Stimulated activated CD8-positive, alpha-beta memory T cell treated with anti-CD3 and anti-CD28 coated beads, Interleukin-2, amount 100 ng/mL, for 48 hours (primary cell): ENCODE measurements at places on chromosomes 13 and 19.

GRCh38 chr13:99289674-99290337 lies 17.4 kb downstream of the GPR183 start:
- no peak for DNase-seq

- DNase-seq = no peak
These were observed 1399.8 kb upstream of the SLC10A2 start for GRCh38 chr13:104466016-104466415.

DNA sequence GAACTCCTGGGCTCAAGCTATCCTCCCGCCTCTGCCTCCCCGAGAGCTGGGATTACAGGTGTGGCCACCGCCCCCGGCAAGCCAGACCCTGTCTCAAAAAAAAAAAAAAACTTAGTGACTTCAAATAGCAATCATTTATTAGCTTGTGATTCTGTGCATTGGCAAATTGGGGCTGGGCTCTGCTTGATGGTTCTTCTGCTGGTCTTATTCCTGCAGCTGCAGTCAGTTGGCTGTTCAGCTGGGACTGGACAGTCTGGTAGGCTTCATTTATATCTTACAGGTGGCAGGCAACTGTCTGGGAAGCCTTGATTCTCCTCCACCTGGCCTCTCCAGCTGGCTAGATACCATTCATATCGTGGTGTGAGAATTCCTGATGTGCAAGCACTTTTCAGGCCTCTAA lies 7.4 kb downstream of the DHDH start:
- DNase-seq = no peak

DNA sequence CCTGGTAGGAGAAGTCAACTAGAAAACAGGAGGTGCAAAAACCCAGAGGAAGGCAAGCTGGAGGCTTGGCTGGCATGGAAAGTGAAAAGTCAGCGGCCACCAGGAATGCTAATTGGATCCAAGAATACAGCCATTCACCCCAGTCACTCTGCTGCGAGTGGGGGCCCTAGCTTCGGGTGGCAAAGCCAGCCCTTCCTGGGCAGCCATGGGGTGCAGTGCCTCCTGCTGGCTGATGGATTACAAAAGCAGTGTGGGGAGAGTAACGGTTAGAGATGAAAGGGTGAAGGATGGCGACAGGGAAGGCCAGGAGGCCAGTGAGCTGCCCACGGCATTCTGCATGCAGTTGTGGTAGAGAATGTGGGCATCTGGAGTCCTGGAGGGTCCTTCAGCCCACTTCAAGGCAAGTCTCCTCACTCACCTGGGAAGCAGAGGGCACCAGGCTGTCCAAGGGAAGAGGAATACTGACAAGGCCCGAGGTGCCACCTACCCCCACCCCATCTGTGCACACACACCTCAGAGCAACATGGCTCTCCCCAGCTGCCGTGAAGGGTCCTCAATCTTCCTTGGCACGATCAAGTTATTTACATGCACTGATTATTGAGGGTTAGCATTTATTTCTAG lies 20.3 kb upstream of the EPHX3 start:
- no peak for DNase-seq

DNA sequence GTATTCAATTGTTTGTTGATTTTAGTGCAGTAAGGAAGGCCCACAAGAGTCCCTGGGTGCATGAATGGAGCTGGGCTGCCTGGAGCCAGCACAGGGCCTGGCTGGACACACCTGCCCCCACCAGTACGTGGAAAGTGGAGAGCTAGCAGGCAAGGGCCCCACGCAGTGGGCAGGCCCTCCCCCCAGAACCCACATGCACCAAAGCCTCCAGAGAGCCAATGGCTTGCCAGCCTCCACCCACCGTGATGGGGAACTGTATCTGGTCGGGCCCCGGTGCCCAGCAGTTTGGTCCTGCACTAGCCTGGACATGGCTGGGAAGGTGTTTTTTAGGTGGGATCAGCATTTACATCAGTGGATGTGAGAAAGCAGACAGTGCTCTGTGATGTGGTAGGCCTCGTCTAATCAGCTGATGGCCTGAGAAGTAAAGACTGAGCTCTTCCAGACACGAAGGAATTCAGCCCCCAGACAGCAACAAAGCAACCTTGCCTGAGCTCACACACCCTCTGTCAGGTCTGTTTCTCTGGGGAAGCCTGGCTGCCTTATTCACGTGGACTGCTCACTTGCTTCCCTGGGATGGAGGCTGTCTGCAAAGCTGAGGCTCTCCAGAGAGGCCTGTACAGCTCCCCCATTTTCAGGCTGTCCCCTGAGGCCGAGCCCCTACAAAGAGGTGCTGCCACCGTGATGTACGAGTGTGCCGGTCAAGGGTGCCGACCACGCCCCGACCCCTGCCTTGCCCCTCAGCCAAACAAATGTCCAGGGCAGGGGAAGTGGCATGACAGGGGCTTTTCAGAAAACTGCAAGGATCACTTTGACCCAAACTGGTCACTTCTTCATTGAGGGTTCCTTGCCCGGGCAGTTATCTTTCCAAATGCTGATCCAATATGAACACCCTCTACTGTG lies 27.5 kb downstream of the RAB20 start:
- DNase-seq = no peak

DNA sequence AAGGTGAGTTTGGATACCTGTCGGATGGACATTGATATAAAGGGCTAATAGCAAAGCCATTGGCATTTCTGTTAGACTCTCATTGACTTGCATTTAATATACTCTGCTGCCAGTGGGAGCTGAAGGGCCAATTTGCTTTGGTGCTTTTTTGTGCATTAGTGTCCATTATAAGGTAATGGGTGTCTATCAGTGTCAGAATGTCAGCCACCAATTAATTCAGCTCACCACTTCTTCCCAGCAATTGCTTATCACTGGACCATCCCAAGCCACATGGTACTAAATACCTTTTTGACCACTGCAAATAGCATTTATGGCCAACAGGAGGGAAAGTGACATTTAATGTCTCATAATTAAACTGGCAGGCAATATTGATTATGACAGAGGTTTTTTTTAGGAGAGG lies 317.8 kb downstream of the TEX29 start:
- no peak for DNase-seq

DNA sequence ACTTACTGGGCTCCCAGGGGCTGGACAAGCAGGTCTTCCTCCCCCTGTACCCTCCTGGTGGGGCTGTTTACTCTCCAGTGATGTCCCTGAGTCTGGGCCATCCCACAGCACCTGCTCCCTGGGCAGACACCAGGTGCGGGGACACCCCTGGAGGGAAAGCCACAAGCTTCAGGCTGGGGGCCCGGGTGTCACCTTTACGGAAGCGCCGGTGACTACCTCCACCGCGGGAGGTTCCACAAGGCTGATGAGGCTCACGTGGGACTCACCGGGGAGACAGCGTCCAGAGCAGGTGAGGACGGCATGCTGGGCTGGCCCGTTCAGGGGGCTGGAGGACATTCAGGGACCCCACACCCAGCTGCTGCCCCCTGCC lies 24.9 kb downstream of the NFILZ start:
- DNase-seq = no peak

DNA sequence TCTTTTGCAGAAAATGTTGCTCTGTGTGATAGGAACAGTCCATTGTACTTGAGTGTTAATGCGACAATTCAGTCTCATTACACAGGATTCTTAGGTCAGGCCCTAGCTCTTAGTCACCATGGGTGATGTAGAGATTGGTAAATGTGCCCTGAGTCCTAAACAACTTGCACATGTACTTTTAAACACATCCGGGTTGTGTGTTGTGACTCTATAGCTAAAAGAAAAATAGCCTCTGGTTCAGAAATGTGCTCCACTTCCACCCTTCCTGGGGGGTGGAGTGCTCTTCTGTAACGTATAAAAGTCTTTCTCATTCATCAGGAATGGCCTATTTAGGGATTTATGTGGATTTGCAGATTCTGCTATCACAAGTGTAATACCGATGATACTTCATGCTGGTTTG lies 5.2 kb downstream of the SPATA13 start:
- DNase-seq = no peak

- DNase-seq = no peak
These were observed 56.3 kb downstream of the PSG3 start for GRCh38 chr19:42683917-42684513.

- no peak for DNase-seq
These were observed 17.9 kb upstream of the RNF17 start for GRCh38 chr13:24745861-24746617.
